ENCODE measurements at places on chromosomes 7 and 10. TPM values are rescaled to one million over a fixed set of nuclear protein-coding genes. Genes with fewer than 3 reads are reported as not detected.

MMP21 gene
- total RNA-seq, result not detected

PPP1R3C gene
- total RNA-seq, result 241 TPM

FAM237B gene
- total RNA-seq, result not detected

OGDHL gene
- not detected for total RNA-seq

SPDYE5 gene
- total RNA-seq, result not detected

AMPH gene
- 5.9 TPM for total RNA-seq

TMEM270 gene
- total RNA-seq, result not detected

CALML5 gene
- total RNA-seq, result 3.7 TPM

CDHR1 gene
- not detected for total RNA-seq

FLNC gene
- 273 TPM for total RNA-seq

Measured in thoracic aorta (tissue), 2 donors.